ENCODE measurements at places on chromosomes 7 and 10. TPM values are rescaled to one million over a fixed set of nuclear protein-coding genes. Genes with fewer than 3 reads are reported as not detected.

DNA sequence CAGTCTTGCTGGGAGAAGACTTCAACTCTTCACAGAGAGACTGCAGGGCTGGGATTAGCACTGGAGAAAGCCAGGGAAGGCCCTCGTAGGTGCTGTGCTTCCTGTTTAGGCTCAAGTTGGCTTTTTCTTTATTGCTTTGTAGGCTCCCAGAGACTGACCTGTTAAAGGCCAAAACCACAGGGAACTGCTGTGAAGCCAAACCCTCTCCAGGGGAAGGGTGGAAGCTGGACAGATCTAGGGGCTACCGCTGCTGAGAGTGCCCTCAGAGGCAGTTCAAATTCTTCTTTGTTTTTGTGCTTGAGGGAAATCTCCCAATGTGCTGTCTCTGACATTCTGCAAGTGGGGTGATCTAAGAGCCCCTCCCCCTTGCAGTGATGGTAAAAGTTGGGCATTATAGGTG is 198.4 kb downstream of the CNTNAP2 start:
- DNase-seq: no peak

DNA sequence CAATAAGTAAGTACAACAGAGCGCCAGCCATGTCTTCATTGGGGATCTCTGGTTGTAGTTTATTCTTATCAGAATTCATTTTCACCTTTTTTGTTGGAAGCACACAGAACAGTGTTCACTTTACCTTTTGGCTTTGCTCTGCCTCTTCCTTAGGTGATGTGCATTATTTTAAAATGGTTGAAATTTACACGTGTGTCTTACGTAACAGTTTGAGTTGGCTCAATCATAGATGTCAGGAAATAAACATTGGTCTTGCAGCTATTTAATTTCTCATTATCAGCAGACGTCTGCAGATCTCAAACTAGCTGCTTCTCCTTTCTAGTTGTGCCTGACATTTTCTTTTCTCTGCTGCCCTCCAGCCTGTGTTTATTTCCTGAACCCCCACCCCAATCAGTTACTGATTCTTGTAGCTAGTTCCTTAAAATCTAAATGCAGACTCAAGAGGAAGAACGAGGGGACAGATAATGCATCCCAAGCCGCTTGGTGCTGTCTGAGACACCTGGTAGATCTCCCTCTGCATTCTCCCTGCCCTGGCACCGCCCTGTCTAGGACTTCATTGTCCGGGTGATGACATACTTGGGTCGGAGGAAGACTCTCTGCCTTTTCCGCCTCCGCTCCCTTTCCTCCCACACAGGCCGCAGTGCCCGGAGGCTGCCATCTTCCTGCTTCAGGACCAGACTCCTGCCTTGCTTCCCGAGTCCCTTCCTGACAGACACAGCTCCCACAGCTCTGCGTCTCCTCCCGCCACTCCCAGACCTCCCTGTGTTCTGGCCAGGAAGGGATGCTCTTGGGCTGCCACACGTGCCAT is 108.2 kb downstream of the ANKRD61 start:
- no peak for DNase-seq

The OR2A5 gene
- not detected for total RNA-seq

DNA sequence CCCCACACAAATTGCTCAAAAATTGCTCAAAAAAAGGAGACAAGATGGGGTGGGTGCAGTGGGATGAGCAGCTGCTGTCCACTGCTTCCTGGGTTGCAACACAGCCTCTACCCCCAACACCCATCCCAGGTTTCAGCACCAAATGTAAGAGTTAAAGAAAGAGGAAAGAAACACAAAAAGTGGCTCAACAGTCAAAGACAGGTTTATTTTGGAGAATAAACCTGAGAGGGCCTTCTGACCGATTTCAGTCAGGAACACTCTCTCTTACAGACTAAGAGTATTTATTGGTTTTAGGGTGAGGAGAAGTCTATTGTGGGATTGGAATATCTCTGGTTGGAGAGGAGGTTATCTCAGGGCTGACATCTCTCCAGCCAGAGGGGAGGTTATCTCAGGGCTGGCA is 28.4 kb downstream of the OR13A1 start:
- no peak for DNase-seq

GRCh38 chr7:129498021-129498420 is 4.3 kb upstream of the SMKR1 start:
- no peak for DNase-seq

GRCh38 chr10:63129888-63130287 is 3.2 kb upstream of the NRBF2 start:
- DNase-seq: peak; percentile 6

The SLC18A2 gene
- total RNA-seq: under 0.01 TPM

The MMD2 gene
- total RNA-seq: not detected

DNA sequence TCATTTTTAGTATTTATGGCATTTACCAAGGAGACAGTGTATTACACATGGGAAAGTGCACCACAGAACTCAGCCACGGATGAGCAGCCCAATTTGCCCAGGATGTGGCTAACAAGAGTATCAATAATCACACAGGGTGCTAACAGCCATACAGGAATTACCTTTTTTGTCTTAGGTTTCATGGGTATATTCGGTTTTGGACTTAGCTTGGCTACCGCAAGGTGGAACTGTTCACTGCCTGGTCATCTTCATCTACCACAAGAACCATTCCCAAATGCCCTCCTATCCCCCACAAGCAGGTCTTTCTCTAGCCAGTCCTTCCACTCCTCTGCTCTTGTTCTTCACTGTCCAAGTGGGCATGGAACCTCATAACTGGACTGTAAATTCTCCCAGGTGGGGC is 6.0 kb downstream of the PDLIM1 start:
- DNase-seq: no peak

DNA sequence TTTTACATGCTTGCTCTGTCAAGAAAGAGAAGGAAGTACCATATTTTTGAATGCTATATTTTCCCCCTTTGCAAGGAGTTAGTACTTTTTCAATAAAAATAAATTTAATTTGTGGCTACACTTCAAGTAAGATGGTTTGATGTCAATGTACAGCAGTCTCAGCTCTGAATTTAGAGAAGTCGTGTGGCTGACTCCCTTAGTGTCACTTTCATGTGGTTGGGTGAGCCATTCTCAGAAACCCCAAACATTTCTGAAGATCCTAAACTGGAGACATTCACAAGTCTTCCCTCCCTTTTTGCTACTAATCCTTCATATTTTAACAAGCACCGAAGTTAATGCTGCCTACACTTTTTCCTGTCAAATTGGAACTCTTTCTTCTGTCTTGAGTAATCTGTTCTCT is 244.4 kb downstream of the DYNC1I1 start:
- no peak for DNase-seq

GRCh38 chr10:95988702-95989101 is 54.7 kb upstream of the CCNJ start:
- DNase-seq: peak; percentile 1

The ADCY1 gene
- 0.72 TPM for total RNA-seq

Measured in fibroblast of the aortic adventitia (primary cell).